Fibroblast of lung (primary cell): ENCODE measurements at places on chromosomes 6 and 20. TPM values are rescaled to one million over a fixed set of nuclear protein-coding genes. Genes with fewer than 3 reads are reported as not detected.

The SLPI gene
- total RNA-seq = 0.17 and 0.77 TPM in 2 replicates

The GGTLC1 gene
- not detected in 2 replicates for total RNA-seq

The BEND3 gene
- total RNA-seq = 0.83 and 1.0 TPM in 2 replicates

DNA sequence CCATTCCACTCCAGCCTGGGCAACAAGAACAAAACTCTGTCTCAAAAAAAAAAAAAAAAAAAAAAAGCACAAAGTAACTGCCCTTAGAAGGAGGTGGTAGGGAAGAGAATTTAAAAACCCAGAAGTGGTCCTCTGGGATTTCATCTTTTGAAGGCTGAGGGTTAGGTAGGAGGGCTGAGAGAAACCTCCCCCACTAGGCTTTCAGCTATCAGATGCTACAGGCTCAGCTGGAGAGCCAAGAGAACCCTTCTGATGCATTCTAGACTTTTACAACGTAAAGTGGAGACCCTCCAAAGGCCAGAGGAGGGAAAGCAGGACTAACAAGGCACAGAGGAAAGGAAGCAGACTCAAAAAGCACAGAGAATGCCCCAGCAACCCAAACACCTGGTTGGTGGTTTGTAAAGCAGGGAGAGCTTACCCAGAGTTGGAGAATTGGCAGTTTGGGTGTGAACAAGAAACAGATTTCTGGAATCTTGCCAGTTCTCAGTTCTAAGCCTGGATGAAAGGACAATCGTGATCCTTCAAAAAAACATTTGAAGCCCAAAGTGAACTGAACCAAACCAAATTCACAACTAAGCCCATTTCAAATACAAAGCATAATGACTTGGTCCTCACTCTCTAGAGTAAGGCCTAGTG is 23.2 kb upstream of the SPAG4 start:
- DNase-seq = no peak

- peak; percentile 79 for DNase-seq
Measured at GRCh38 chr6:42929821-42930360, 611 bp downstream of the CNPY3 start.

GRCh38 chr6:126805861-126806260 is 312.6 kb upstream of the RSPO3 start:
- DNase-seq = no peak

- DNase-seq = no peak
Measured at GRCh38 chr20:19322061-19322985, 109.9 kb downstream of the SLC24A3 start.

- DNase-seq = no peak
Measured at GRCh38 chr20:41412324-41413120, 45.9 kb upstream of the EMILIN3 start.

- DNase-seq = no peak
Measured at GRCh38 chr6:27135087-27135657, 112.3 kb upstream of the PRSS16 start.

- peak; percentile 67 for DNase-seq
Measured at GRCh38 chr6:108492131-108492766, 68.5 kb upstream of the FOXO3 start.

GRCh38 chr6:163418311-163419029 is 4.0 kb downstream of the QKI start:
- DNase-seq = no peak

GRCh38 chr6:41777551-41778285 is 2.0 kb downstream of the FRS3 start:
- no peak for DNase-seq

DNA sequence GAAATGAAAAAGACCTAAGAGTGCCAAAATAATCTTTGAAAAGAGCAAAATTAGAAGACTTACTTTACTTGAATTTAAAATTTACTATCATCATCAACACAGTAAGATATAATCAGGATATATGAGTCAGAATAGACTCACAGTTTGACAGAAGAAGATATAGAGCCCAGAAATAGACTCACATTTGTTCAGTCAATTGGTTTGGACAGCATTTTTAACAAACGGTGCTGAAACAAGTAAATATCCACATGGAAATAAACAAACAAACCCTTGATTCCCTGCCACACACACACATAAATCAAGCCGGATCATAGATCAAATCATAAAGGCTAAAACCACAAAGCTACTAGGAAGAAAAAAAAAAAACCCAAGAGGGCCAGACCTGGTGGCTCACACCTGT is 291.1 kb downstream of the ADGRG6 start:
- DNase-seq = no peak
